ENCODE measurements at places on chromosomes 12 and 14.

GRCh38 chr12:67661311-67662021 lies 12.9 kb downstream of the DYRK2 start:
- DNase-seq: no peak

DNA sequence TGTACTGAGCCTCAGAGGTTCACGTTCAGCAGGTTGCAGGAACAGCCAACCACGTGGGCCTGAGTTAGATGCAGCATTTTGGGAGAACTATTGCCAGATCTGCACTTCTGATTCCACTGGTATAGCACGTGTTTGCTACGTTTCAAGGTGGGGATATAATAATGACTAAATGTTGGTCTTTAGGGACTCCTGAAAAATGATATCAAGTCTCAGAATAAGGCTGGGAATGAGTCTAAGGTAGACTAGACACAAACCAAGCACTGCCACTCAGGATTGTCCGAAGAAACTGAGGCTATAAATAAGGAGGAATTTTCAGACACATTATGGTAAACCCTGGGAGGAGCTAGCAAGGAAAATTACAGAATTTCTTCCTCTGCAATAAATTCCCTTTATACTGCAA lies 98.1 kb downstream of the ESR2 start:
- DNase-seq: no peak

GRCh38 chr14:89171168-89171567 lies 245.9 kb downstream of the FOXN3 start:
- DNase-seq: no peak

GRCh38 chr14:95493503-95493902 lies 22.9 kb downstream of the SYNE3 start:
- DNase-seq: no peak

- DNase-seq: no peak
Measured at GRCh38 chr14:52279408-52279807, 11.9 kb downstream of the PTGDR start.

GRCh38 chr12:101877806-101878242 lies 444 bp downstream of the DRAM1 start:
- no peak for DNase-seq

DNA sequence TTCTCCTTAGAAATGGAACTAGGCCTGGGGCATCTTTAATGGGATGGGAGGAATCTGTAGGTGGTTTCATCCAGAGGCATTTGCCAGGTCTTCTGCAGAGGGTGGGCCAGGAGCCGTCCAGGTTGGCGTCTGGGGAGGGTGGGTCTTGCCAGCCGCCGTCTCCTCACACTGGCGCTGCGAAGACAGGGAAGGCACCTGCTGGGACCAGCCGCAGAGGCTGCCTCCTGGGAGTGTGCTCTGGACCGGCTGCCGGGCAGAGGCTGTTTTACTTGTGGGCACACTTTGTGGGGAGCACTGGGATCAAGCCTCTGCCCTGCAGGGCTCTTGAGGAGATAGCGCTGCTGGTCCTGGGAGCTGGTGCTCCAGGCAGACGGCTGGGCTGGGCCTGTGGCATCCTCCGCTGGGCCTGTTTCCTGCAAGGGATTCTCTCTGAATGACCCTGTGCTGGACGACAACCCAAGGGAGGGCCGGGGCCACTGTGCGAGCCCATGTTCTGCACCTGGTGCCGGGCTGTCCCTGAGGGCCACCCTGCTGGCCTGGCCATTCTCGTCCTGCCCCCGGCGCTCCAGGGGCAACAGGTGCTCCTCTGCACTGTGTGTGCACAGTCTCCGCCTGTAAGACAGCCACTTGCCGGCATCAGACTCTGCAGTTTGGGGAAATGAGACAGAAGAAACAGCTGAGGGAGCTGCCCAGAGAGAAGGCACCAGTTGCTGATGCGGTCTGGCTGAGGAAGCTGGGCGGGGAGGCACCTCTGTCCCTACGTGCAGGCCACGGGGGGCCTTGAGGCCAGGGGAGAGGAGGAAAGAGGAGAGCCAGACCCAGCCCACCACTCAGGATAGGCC lies 10.0 kb upstream of the TEX22 start:
- no peak for DNase-seq

DNA sequence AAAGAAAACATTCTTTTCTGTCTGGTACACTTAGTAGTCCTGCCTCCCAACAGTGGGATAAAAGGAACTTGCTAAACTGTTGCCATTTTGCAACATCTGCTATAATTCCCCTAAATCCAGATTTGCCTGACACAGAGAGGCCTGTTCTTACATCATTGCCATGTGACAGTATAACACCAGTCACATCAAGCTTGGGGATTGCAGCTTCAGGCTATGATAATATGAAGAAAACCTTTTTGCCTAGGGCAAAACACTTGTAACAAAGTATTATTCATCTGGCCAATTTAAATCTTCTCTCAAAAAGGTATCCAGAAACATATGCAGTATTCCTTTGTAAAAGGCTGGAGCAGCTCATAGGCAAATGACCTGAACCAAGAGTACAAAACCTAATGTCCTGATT lies 80.9 kb upstream of the OTX2 start:
- DNase-seq: no peak

DNA sequence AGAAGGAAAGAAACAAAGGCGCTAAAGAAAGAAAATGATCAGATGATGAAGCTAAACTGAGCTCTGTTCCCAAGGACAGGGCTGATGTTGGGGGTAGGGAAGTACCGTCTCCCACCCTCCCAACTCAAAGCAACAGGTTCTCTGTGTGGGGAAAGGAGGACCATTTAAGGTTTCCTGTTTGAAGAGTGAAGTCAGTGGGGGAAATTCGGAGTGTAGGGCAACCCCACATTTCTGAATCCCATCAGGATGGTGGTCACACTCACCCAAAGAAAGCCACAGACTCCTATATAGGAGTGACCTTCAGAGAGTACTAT lies 131.1 kb downstream of the KSR2 start:
- DNase-seq: no peak

DNA sequence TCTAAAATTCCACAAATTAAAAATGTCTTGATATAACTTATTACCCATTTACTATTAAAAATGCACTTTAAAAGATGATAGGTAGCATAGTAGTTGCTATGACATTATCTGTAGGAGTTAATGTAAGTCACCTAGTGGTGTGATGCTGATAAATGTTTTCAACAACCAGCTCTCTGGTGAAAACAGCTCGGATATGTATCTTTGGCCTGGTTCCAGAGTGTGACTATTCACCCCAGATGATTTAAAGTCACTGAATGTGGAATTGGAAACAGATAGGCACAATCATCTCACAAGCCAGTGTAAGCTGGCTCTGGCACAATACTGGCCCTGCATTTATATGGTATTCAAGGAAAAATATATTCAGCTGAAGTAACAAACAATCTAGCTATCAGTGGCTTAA lies 9.2 kb upstream of the CCDC196 start:
- no peak for DNase-seq

Data from GM13976 (cell line).